ENCODE measurements at places on chromosomes 3 and 15.

DNA sequence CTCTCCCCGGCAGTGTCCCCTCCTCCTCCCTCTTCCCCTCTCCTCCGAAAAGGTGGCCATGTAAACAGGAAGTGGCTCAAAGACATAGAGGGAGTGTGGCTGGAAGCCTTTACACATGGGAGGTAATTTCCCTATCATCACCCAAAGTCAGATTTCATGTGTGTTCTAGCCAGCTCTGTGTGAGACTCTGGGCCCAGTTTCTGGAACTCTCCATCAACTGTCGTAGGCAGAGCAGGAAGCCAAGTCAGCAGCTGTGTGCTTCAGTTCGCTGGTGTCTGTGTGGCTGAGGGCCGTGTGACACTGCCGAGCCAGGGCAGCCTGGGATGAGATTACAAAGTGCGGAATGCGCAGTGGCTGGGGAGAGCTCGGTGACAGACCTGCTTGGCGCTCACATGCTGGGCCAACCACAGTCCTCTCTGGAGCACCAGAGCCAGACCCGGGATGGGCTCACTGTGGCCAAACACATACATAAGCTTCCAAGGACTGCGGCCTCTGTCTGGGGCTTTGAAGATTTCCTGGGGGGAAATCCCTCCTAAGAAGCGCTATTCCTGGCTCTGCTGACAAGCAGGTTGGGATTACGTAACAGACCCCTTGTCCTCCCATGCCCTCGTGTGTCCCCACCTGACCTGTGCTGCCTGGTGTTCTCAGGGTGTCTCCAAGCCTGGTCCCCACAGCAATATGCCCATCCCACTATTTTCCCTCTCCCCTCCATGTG, 50.7 kb downstream of the UMPS start:
- DNase-seq = no peak

DNA sequence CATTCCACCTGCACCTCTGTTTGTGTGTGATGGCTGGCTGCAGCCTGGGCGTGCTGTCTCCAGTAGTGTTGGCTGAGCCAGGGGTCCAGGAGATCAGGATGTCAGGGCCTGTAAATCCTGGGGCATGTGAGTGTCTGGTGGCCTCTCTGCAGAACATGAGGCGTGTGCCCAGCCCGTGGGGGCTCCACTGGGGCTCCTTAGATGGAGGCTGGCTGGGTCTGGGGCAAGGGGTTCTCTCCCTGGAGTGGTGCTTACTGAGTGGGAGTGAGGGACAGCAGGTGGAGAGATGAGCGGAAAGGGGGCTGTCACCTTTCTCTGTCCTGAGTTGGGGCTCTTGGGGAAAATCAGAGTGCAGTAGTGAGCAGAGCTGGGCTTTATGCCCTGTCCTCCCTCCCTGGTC, 152.2 kb downstream of the CHDH start:
- no peak for DNase-seq

- no peak for DNase-seq
Observed at GRCh38 chr15:71011503-71012155, 103.6 kb upstream of the THSD4 start.

DNA sequence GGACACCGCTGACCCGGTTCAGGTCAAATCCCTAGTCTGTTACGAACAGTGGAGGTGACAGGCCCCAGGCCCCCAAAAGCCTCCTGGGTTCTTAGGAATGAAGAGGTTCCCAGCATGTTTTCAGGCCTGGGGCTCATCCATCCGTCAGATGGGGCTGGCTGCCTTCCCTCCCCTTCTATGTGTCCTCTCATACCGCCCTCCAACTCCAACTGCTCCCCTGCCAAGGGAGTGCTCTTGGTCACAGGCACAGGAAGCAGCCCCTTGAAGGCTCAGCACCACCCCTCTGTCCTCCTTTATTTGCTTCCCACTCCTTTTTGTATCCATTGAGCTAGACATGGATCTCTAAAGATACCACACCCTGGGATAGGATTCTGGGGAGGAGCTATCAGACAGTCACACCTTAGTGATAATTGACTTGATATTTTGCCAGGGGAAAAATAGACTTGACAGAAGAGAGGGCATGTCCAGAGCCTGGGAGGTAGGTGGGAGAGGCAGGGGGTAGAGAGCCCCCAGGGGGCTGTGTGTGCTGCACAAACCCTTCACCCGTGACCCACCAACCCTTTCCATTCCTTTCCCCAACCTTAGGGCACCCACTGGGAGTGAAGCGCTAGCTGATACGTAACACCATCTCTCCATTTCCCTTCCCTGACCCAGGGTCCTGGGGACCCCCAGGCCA, 10.7 kb upstream of the CSPG4 start:
- no peak for DNase-seq

DNA sequence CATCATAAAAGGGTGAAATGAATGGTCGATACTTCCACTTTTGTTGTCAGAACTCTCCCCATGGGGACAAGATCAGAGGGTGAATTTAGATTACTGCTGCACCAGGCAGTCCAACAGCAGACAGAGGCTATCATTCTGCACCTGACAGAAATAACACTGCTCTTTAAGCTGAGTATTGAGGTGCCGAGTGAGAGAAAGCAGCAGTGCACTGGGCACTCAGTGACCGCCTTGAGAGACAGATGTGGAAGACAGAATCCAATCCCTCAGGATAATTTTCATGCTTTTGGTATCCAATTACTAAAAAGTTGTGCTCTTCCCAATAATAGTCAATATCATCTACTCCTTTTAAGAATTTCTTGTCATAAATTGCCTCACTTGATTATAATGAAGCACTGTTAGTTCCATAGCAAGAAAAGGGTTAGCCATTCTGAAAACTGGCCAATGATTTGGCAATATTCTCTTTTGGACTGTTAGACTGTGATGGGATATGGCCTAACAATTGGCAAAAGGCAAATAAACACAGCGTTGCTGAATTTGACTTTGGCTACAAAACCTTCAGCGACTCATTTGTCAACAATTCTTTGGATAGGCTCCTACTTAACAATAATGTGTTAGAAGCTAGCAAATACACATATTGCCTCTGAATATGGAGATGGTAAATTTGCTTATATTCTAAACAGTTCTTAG, 5.5 kb downstream of the FGF7 start:
- no peak for DNase-seq

DNA sequence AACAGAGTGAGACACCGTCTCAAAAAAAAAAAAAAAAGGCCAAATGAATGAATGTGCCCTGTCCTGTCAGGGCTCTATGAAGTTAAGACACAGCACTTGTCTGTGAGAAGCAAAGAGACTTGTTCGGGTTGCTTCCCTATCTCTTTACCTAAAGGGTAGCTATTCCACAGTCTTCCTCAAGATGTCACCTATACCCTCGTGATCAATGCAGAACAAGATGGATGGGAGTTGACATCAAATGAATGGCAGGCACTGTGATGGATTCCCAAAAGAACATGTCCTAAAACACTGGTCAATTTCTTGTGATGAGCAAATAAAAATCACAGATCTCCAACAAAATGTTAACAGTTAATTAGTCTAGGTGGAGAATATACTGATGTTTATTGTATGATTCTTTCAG, 9.5 kb downstream of the TADA3 start:
- DNase-seq = no peak

DNA sequence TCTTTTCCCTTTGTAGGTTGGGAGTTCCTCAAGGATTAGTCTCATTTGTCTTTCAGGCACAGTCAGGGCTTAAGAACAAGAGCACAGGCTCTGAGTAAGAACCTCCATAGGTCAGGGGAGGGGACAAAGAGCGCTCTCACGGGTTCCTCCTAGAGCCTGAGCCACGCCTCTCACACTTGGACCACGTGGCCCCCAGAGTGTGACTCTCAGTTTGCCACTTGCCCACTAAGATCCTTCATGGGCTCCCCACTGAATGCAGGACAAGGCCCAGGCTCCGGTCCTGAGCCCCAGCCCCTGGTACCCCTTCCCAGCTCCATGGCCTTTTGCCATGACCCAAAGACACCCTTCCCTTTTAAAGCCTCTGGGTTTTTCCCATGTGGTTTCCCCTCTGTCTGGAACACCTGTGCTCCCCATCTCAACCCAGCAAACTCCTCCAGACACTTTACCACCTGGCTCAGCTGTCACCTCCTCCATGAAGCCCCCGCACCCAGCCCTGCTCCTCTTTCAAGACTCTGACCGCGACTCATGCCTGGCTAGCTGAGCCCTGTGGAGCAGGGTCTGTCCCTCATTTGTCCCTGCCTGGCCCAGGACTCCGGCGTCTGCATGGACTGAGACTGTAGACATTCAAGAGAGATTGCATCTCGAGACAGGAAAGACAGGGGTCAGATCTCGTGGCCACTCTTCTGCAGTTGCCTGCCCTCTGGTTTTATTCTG, 32.7 kb downstream of the IQSEC1 start:
- no peak for DNase-seq

DNA sequence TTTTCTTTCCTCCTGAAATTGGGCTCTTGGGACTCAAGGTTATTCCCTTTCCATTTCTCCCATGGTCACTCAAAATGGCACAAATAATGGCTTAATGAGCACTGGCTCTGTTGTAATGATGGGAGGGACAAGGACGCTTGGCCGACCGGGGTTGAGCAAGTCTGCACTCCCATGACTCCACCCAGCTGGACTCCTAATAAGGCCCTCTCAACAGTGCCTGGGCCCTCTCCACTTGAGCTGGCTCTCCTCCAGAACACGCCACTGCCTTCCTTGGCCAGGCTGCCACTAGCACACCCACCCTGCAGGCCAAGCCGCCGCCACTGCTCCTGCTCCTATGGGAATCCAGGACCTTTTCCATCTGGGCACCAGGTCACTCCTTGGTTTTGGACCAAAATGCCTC, 42.3 kb downstream of the ADCY5 start:
- no peak for DNase-seq

DNA sequence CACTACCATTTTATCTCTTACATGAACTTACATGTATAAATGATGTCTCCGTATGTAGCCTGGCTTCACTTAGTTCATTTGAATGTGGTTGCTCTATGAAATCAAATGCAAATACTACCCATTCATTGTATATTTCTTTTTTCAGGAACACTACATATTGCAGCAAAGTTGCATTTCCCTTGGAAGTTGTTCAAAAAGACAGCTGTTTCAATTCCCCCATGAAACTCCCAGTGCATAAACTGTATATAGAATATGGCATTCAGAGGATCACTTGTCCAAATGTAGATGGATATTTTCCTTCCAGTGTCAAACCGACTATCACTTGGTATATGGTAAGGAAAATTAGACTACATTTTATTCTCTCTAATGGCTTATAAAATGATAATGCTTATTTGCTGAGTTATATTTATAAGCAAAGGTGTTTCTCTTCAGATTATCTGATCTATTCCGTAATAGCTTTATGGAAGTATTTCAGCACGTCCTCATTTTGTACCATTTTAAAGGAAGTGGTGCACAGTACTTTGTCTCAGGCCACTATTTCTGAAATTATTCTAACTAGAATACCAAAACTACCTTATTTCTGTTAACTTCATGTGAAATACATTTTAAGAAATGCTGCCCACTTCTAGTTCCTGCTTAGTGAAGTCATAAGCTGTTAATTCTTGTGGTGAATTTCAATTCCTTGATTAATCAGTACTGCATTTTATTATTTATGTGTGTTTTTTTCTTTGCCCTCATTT, 95.1 kb downstream of the IL1RAP start:
- DNase-seq = no peak

DNA sequence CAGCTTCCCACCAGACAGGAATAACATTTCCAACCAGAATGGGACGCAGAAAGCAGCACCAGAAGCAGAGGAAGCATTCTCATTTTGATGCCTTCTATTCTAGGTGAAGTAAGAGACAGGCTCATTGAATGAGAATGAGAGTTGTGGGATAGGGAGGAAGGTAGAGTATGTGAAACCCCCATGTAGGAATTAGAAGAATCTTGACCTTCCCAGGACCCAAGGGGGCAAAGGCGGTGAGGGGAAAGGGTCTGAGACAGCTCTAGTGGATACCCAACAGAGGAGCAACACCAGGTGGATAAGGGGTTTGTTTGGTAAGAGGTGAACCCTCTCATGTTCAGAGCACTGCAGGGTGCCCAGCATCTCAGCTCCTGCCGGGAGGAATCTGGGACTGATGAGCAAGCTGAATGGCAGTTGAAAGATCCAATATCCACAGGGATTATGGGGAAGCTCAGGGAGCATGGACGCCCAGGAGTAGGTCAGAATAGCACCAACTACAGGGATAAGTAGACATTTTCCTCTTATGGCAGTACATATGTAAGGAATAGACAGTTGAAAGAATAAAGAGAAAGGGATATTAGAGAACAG, 77.0 kb downstream of the PLCL2 start:
- DNase-seq = no peak
